A673 (cell line): ENCODE measurements at places on chromosomes 5 and 9. TPM values are rescaled to one million over a fixed set of nuclear protein-coding genes. Genes with fewer than 3 reads are reported as not detected.

The GABRG2 gene
- 0.66 TPM in 1 of 2 replicates, not detected in the other for total RNA-seq

The PCDHGA12 gene
- total RNA-seq, result 3.5 and 3.6 TPM in 2 replicates

The IFNB1 gene
- total RNA-seq, result not detected in 2 replicates

The SAPCD2 gene
- 30.6 and 33.7 TPM in 2 replicates for total RNA-seq

The PRRX2 gene
- total RNA-seq, result 12.7 and 16.6 TPM in 2 replicates

The FOXD4L3 gene
- not detected in 2 replicates for total RNA-seq
